MG63 (cell line): ENCODE measurements at places on chromosomes 3 and 15.

- DNase-seq = no peak
Measured at GRCh38 chr3:66004244-66004643, 34.5 kb downstream of the MAGI1 start.

DNA sequence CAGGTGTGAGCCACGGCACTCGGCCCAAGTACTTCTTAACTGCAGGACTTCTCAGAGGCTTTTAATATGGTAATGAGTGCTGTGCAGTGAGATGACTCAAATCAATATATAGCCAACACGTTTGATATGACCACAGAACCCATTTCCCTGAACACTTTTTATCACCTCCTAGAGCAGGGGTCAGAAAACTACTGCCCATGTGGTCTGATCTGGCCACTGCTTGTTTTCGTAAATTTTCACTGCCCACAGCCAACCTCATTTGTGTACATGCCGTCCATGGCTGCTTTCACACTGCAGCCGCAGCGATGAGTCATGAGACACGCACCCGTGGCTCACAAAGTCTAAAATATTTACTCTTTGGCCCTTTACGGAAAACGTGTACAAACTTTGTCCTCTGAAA is 179.2 kb downstream of the RORA start:
- DNase-seq = peak; percentile 79

GRCh38 chr15:26759986-26760385 is 12.9 kb downstream of the GABRB3 start:
- DNase-seq = no peak

DNA sequence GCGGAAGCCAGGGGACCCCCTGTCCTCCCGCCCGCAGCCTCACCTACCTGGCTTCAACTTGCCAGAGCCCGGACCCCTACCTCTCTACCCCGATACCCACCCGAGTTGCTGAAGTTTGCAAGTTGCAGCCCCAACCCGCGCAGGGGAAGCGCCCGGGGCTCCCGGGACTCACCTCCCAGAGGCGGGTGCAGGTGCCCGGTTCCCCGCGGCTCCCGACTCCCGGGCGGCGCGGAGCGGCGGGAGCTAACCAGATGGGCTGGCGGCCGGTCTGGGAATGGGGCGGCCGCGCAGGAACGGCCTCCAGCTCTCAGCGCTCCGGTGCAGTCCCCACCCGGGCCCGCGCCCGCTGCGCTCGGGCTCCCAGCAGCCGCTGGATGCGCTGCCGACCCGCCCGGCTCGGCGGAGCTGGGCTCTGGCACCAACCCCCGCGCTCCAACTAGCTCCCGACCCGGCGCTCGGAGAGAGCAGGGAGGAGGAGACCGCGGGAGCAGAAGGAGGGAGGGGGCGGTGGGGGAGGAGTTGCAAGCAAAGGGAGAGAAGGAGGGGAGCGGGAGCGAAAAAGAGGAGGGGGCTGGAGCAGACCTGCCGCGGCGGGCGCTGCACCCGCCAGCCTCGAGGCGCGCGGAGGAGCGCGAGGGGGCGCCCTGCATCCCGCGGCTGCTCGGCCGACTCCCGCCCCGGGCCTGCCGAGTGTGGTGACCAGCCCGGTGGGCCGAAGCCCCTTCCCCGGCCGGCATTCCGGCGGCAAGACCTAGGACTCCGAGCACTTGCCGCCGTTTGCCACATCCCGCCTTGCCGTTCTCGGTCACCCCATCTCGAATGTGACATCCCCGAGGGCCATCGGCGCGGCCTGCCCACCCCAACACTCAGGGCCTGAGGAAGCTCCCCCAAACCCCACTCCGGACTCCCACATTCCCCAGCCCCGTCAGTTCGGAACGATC is at the start of gene SEMA5B:
Gene SEMA5B (minus strand): TSS at position 472 of the 941 bp plus-strand sequence. CDS start 66,500 bp downstream, outside the sequence.
- DNase-seq = no peak

DNA sequence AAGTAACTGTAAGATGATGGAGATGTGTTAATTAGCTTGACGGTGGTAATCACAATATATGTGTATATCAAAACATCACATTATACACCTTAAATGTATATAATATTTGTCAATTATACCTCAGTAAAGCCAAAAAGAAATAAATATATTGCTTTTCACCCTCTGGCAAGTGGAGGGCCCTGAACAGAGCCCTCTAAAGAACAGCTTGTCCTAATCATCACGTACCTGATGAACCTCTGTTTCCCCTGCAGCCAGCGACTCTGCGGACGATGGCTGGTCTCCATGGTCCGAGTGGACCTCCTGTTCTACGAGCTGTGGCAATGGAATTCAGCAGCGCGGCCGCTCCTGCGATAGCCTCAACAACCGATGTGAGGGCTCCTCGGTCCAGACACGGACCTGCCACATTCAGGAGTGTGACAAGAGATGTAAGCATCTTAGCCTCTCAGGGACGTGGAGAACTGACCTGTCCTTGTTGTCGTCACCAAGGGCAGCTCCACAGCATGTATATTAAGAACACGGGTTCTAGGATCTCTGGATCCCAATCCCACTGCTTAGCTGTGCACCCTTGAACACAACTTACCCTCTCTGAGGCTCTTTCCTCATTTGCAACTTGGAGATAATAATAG is 6.3 kb downstream of the THBS1 start:
- DNase-seq = no peak
